ENCODE measurements at places on chromosomes 2 and 18. TPM values are rescaled to one million over a fixed set of nuclear protein-coding genes. Genes with fewer than 3 reads are reported as not detected.

- H3K36me3 ChIP-seq = no peaks in the 10 kb centered on the region
- peaks cover 9% of the 10 kb centered on the region for H3K4me1 ChIP-seq
These were observed 183.5 kb downstream of the SCG2 start for GRCh38 chr2:223418604-223419199.

DNA sequence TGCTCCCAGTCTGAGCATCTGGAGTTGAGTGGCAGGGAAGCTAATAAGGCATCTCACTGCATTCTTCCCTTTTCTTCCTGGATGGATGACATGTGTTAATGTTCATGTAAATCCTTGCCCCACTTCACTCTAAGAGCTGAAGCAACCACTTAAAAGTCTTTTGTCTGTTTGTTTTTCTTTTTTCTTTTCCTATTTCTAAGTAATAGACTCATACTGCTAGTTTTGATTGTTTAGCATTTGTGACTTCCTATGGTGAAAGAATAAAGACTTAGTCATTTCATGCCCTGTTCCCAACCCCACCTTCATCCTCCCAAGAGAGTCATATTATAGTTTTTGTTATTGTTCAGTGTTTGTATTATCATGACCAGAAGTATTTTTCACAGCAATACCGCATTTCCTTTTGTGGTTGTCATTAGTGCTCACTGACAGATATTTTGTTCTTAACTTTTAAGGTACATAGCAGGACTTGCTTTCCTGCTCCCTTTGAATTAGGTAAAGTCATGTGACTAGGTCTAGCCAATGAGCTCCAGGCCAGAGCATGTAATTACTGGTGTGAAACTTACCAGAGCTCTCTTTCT lies 18.1 kb upstream of the SPP2 start:
- no peaks in the 10 kb centered on the region for H3K36me3 ChIP-seq
- no peak for DNase-seq
- H3K27ac ChIP-seq = no peak overlapping the region
- no peaks in the 10 kb centered on the region for H3K27me3 ChIP-seq
- H3K4me1 ChIP-seq = no peaks in the 10 kb centered on the region

Gene WDR75
- total RNA-seq = 28.3 TPM

GRCh38 chr2:235979753-235980435 lies 188.3 kb downstream of the GBX2 start:
- H3K36me3 ChIP-seq = peaks cover 2% of the 10 kb centered on the region
- H3K27me3 ChIP-seq = no peaks in the 10 kb centered on the region
- no peak overlapping the region for H3K27ac ChIP-seq
- H3K4me3 ChIP-seq = no peak overlapping the region

GRCh38 chr2:21175895-21176646 lies 52.3 kb downstream of the TDRD15 start:
- DNase-seq = no peak
- no peaks in the 10 kb centered on the region for H3K27me3 ChIP-seq
- H3K4me3 ChIP-seq = no peak overlapping the region

Gene MROH2A
- not detected for total RNA-seq

GRCh38 chr2:151904807-151905206 lies 76.6 kb upstream of the ARL5A start:
- H3K4me1 ChIP-seq = no peaks in the 10 kb centered on the region
- H3K27me3 ChIP-seq = no peaks in the 10 kb centered on the region
- no peak overlapping the region for H3K27ac ChIP-seq
- H3K36me3 ChIP-seq = no peaks in the 10 kb centered on the region
- DNase-seq = no peak

DNA sequence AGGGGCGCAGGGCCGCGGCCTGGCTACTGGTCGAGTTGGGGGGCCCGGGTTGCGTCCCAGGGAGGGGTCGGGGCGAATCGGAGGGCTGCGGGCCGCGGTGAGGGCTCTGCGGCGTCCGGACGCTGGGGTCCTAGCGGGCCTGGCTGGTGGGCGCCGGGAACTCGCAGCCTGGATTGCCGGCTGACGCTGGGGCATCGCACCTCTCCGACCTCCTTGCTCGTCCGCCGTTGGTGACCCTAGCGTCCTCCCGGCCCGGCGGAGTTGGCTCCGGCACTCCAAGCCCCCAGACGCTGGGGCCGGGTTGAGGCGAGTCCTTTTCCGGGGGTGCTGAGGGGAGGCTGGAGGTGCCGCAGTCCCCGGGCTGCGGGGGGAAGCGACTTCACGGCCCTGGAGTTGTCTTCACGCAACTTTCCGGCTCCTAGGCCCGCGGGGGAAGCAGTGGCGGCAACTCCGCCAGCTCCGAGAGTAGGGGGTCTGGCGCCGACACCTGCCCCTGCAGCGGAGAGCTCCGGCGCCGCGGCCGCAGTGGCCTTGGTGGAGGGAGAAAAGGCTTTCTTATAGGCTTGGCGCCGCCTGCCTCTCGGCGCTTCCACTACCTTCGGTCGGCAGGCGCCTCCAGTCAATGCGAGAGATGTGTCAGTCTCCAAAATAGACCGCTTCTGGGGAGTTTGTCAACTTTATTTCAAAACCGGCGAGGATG lies 70.3 kb downstream of the HAUS1 start:
- H3K27ac ChIP-seq = peak overlapping the region; percentile 74
- DNase-seq = peak; percentile 34
- no peaks in the 10 kb centered on the region for H3K36me3 ChIP-seq

Gene UGT1A5
- 2.1 TPM for total RNA-seq

- H3K27me3 ChIP-seq = no peaks in the 10 kb centered on the region
- H3K4me3 ChIP-seq = no peak overlapping the region
- no peak for DNase-seq
These were observed 21.4 kb upstream of the HAAO start for GRCh38 chr2:42813763-42814162.

Gene GLI2
- 3.7 TPM for total RNA-seq

GRCh38 chr2:66604976-66605375 lies 170.1 kb downstream of the MEIS1 start:
- H3K27me3 ChIP-seq = no peaks in the 10 kb centered on the region
- H3K27ac ChIP-seq = no peak overlapping the region
- no peaks in the 10 kb centered on the region for H3K4me1 ChIP-seq

GRCh38 chr2:102050854-102051391 lies 59.2 kb downstream of the IL1R2 start:
- H3K4me1 ChIP-seq = peaks cover 14% of the 10 kb centered on the region
- H3K27ac ChIP-seq = peak overlapping the region; percentile 27
- peak; percentile 93 for DNase-seq

Gene ALLC
- total RNA-seq = not detected

- no peaks in the 10 kb centered on the region for H3K27me3 ChIP-seq
- no peak overlapping the region for H3K4me3 ChIP-seq
- H3K27ac ChIP-seq = no peak overlapping the region
- no peaks in the 10 kb centered on the region for H3K4me1 ChIP-seq
These were observed 3.6 kb downstream of the USP39 start for GRCh38 chr2:85619617-85620016.

Gene IL37
- not detected for total RNA-seq

GRCh38 chr18:29556070-29556469 lies 1379.1 kb upstream of the CDH2 start:
- no peak overlapping the region for H3K27ac ChIP-seq
- no peaks in the 10 kb centered on the region for H3K27me3 ChIP-seq
- no peak for DNase-seq
- no peaks in the 10 kb centered on the region for H3K4me1 ChIP-seq
- H3K4me3 ChIP-seq = no peak overlapping the region

GRCh38 chr2:44741507-44741906 lies 200.0 kb upstream of the SIX3 start:
- H3K27ac ChIP-seq = no peak overlapping the region
- H3K4me3 ChIP-seq = no peak overlapping the region
- DNase-seq = no peak
- no peaks in the 10 kb centered on the region for H3K36me3 ChIP-seq

DNA sequence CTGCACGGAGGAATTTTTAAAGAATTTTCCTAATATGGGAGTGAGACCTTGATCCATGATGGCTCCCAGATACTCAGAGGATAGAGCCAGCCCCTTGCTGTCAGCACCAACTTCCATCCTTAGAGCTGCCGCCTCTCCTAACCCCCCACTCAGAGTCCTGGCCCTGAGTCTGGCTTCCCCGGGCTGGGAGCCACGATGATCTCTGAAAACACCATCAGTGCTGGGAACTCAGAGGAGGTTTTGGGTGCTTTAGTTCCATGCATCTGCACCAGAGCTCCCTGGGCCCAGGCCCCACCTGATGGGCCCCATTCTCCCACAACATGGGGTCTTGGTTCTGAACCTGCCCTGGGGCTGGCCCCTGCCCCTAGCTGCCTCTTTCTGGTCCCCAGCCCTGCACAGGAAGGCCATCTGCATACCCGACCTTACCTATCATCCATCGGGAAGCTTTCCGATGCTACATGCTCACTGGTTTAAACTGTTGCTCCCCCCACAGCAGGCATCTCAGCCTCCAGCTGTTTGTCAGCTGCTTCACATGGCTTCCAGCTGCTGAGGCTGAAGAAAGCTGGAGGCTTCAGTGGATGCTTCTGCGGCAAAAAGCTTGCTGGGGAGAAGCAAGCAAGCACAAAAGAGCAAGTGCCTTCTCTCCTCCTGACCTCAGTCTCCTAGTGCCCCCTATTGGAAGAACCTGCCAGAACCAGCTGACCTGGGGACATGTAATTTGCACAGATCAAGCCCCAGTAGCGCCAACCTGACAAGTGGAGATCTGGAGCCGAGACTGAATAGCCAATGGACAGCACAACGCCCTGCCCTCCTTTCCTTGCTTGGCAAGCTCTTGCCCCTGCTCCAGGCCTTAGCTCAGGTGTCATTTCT lies 24.2 kb upstream of the RHOB start:
- H3K27me3 ChIP-seq = no peaks in the 10 kb centered on the region
- H3K4me1 ChIP-seq = peaks cover 10% of the 10 kb centered on the region
- H3K27ac ChIP-seq = no peak overlapping the region
- no peaks in the 10 kb centered on the region for H3K36me3 ChIP-seq
- DNase-seq = no peak

Gene APCDD1
- 22.9 TPM for total RNA-seq

Gene CCDC68
- total RNA-seq = 6.1 TPM

Gene GREB1
- total RNA-seq = 0.98 TPM

Gene KIAA2012
- total RNA-seq = not detected

DNA sequence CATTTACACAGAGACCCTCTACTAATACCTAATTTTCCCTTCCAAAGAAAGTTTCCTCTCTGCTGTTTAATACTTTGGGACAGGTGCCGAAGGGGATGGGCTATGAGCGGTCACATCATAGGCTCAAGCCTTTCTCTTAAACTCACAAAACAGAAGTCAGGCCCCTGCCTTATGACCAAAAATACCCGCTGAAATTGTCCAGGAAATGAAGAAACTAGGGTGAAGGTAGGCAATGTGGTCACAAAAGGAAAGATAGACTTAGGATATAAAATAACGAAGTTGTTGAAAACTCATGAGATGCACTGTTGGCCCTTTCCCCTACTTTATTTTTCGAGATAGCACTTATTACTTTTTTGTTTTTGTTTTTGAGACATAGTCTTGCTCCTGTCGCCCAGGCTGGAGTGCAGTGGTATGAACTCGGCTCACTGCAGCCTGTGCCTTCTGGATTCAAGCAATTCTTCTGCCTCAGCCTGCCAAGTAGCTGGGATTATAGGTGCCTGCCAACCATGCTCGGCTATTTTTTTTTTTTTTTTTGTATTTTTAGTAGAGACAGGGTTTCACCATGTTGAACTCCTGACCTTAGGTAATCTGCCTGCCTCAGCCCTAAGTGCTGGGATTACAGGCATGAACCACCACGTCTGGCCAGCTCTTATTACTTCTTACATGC lies 16.3 kb downstream of the SLC8A1 start:
- DNase-seq = no peak
- no peaks in the 10 kb centered on the region for H3K4me1 ChIP-seq
- H3K27ac ChIP-seq = no peak overlapping the region
- no peaks in the 10 kb centered on the region for H3K36me3 ChIP-seq

DNA sequence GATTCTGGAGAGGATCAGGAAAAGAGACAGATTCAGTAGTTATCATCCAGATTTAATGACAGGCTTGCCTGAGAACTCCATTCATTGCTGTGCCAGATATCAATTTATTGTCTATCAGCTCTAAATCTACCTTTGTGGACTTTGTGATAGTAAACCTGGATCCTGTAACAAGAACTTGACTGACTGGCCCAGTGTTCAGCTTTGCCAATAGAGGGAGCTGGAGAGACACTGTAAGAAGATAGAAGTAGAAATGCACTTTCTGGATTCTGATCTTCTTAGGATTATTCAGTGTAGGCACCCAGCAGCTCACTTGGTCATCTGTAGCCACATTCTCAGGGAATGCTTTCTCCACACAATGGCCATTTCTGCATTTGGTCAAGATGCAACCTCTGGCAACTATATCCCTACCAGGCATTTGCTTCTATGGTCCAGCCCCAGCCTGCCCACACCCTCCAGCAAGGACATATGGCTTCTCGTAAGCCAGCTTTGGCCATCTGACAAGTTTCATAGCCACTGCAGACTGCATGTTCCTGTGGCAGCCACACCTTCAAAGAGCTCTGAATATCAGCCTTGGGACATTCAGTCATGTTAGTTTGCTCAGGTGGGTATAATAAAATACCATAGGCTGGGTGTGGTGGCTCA lies 6.1 kb upstream of the SERPINB8 start:
- no peaks in the 10 kb centered on the region for H3K4me1 ChIP-seq
- H3K27me3 ChIP-seq = no peaks in the 10 kb centered on the region
- H3K27ac ChIP-seq = no peak overlapping the region
- H3K36me3 ChIP-seq = no peaks in the 10 kb centered on the region

DNA sequence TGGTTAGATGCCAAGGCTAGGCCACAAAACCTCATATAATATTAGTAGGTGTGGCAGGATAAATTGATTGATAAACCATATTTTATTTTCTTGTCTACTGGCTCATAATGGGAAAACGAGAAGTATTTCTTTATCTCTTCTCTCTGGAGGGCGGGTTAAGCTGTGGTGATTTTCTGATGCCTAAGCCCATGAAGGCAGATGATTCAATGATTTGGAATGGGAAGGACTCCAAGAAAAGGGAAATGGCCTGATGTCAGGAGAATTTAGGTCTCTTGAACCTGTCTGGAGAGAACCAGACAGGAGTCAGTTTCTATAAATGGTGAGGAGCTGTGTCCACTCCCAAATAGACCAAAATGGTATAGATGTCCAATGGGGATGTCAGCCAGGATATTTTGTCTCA lies 18.7 kb upstream of the MAP4K3 start:
- H3K4me3 ChIP-seq = no peak overlapping the region
- peaks cover 3% of the 10 kb centered on the region for H3K36me3 ChIP-seq
- DNase-seq = no peak
- no peaks in the 10 kb centered on the region for H3K4me1 ChIP-seq

DNA sequence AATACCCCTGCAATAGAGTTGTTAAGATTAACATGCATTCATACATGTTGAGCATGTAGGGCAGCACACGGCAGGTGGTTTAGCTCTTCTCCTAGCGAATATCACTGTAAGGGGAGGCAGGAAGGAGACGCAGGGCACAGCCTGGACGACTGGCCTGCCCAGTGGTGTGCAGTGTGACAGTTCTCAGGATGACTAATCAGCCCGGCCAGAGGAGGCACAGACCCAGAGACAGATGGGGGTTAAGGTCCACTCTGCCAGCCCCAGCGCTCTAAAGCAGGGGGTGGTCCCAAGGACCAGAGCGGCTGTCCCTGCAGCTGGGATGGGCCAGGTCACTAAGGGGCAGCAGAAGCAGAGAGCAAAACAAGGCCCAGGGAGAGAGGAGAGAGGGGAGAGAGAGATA lies 63.7 kb downstream of the RNF152 start:
- H3K27ac ChIP-seq = no peak overlapping the region
- no peak for DNase-seq
- peaks cover 37% of the 10 kb centered on the region for H3K4me1 ChIP-seq
- no peaks in the 10 kb centered on the region for H3K36me3 ChIP-seq
- H3K4me3 ChIP-seq = no peak overlapping the region

Gene SLC38A11
- total RNA-seq = 20.0 TPM
